ENCODE measurements at places on chromosomes 4 and X. TPM values are rescaled to one million over a fixed set of nuclear protein-coding genes. Genes with fewer than 3 reads are reported as not detected.

CYSLTR1 gene
- total RNA-seq, result not detected

FAT1 gene
- total RNA-seq, result 676 TPM

TMEM175 gene
- total RNA-seq, result 17.5 TPM

GPR50 gene
- total RNA-seq, result not detected

CT45A5 gene
- total RNA-seq, result not detected

ASMT gene
- not detected for total RNA-seq

EFNB1 gene
- total RNA-seq, result 14.7 TPM

TEX13A gene
- total RNA-seq, result not detected

- no peaks in the 10 kb centered on the region for H3K27me3 ChIP-seq
- no peaks in the 10 kb centered on the region for H3K4me1 ChIP-seq
- H3K36me3 ChIP-seq, result no peaks in the 10 kb centered on the region
- no peak overlapping the region for H3K4me3 ChIP-seq
- H3K27ac ChIP-seq, result no peak overlapping the region
- DNase-seq, result no peak
These were observed 27.6 kb upstream of the NKAP start for GRCh38 chrX:119971184-119971583.

GRCh38 chr4:124427095-124427767, 285.3 kb downstream of the ANKRD50 start:
- no peaks in the 10 kb centered on the region for H3K36me3 ChIP-seq
- no peak overlapping the region for H3K27ac ChIP-seq
- no peak for DNase-seq
- no peak overlapping the region for H3K4me3 ChIP-seq
- no peaks in the 10 kb centered on the region for H3K4me1 ChIP-seq

GRCh38 chr4:185820146-185821028, 8.4 kb upstream of the SORBS2 start:
- H3K4me1 ChIP-seq, result no peaks in the 10 kb centered on the region
- H3K36me3 ChIP-seq, result no peaks in the 10 kb centered on the region
- H3K27ac ChIP-seq, result no peak overlapping the region
- no peak overlapping the region for H3K4me3 ChIP-seq
- H3K27me3 ChIP-seq, result no peaks in the 10 kb centered on the region
- no peak for DNase-seq

DNA sequence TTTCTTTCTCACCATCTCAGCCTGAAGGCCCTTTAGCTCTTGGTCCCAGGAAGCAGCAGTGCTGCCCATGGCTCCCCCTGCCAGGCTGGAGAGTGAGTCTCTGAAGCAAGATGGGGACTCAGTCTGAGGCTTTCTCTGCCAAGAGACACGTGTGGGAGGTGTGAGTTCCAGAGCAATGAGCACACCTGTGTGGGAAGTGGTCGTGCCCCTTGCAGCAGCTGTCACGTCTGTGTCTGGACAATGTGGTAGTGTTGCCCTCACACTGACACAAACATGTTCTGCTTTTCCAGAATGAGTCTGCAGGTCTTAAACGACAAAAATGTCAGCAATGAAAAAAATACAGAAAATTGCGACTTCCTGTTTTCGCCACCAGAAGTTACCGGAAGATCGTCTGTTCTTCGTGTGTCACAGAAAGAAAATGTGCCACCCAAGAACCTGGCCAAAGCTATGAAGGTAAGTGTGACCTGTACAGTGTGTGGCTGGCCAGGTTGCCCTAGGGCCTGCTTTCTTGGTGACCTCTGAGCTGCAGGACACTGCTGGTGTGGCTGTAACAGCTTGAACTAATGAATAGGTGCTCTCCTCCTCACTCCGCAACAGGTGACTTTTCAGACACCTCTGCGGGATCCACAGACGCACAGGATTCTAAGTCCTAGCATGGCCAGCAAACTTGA, 1.9 kb downstream of the TACC3 start:
- peak overlapping the region; percentile 94 for H3K4me3 ChIP-seq
- H3K4me1 ChIP-seq, result peaks cover 22% of the 10 kb centered on the region
- H3K27me3 ChIP-seq, result no peaks in the 10 kb centered on the region
- H3K27ac ChIP-seq, result peak overlapping the region; percentile 87
- peaks cover 8% of the 10 kb centered on the region for H3K36me3 ChIP-seq

DNA sequence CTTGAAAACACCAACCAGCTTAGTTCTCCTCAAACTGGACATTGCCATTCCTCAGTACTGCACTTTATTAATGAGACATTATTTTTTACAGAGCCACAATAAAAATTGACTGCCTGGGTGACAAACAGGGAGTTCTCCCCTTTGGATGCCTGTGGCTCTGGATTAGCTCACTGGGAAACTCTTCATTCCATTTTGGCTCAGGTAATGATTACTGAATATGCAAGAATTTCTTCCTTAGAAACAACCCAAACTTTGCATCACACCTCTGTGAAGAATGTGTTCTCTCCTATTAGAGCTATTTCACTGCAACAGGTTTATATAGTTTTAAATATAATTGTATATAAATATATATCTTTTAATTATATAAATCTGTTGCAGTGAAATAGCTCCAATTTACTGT, 2065.8 kb downstream of the ARAP2 start:
- peaks cover 36% of the 10 kb centered on the region for H3K4me1 ChIP-seq
- H3K36me3 ChIP-seq, result no peaks in the 10 kb centered on the region
- no peak overlapping the region for H3K4me3 ChIP-seq
- H3K27me3 ChIP-seq, result no peaks in the 10 kb centered on the region
- DNase-seq, result no peak

DNA sequence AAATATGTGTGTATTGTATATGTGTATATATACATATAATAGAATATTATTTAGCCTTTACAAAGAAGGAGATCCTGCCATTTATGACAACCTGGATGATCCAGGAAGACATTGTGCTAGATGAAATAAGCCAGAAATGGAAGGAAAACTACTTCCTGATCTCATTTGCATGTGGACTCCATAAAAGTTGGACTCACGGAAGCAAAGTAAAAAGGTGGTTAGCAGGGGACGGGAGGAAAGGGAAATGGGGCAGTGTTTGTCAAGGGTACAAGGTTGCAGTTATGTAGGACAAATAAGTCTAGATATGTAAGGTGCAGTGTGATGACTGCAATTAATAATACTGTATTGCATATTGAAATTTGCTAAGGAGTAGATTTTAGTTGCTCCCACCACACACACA, 331.1 kb upstream of the FSTL5 start:
- no peak for DNase-seq
- H3K27me3 ChIP-seq, result no peaks in the 10 kb centered on the region
- H3K27ac ChIP-seq, result no peak overlapping the region
- H3K4me1 ChIP-seq, result no peaks in the 10 kb centered on the region

GRCh38 chr4:10008609-10009005, 12.7 kb downstream of the SLC2A9 start:
- no peak overlapping the region for H3K27ac ChIP-seq
- no peak for DNase-seq
- H3K36me3 ChIP-seq, result no peaks in the 10 kb centered on the region
- H3K27me3 ChIP-seq, result no peaks in the 10 kb centered on the region

GRCh38 chr4:184094532-184095159, 123.0 kb downstream of the ENPP6 start:
- no peak overlapping the region for H3K27ac ChIP-seq
- H3K36me3 ChIP-seq, result no peaks in the 10 kb centered on the region
- no peaks in the 10 kb centered on the region for H3K27me3 ChIP-seq
- no peak overlapping the region for H3K4me3 ChIP-seq
- no peaks in the 10 kb centered on the region for H3K4me1 ChIP-seq

DNA sequence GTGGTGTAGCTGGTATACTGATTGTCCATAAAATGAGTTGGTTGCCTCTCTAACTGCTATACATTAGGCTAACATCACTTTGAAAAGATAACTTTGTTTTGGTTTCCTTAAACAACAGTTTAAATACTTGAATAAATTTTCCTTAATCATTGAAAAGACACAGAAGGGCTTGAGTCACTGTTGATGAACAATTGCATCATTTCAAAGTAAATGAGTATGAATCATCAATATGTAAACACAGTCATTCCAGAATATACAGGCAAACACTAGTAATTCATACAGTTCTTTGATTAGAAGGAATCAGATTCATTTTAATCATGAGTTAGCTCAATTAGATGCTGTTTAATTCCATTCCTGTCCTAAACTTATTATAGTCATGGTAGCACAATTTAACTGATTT, 160.6 kb downstream of the AFF2 start:
- no peak overlapping the region for H3K4me3 ChIP-seq
- no peaks in the 10 kb centered on the region for H3K4me1 ChIP-seq
- DNase-seq, result no peak
- no peak overlapping the region for H3K27ac ChIP-seq
- H3K36me3 ChIP-seq, result no peaks in the 10 kb centered on the region

- no peaks in the 10 kb centered on the region for H3K4me1 ChIP-seq
- no peak overlapping the region for H3K27ac ChIP-seq
- no peak overlapping the region for H3K4me3 ChIP-seq
- DNase-seq, result no peak
- H3K27me3 ChIP-seq, result no peaks in the 10 kb centered on the region
These were observed 30.6 kb downstream of the RFC1 start for GRCh38 chr4:39335566-39335965.

DNA sequence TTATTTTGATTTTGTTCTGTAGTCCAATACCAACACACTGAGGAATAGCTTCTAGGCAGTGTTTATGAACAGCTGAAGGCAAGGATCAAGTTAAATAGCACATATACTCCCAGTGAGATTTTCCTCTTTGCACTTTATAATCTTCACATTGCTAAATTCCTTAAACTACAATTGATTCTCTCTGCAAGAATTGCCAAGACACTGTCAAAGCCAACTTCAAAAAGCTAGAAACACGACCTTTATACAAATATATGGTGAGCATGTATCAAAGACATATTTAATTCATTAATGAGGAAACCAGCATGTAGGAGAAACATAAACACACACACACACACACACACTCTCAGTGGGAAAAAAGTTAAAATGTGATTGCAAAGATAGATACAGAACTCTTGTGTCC, 86.4 kb upstream of the FAM9C start:
- H3K36me3 ChIP-seq, result no peaks in the 10 kb centered on the region
- no peak for DNase-seq
- H3K4me3 ChIP-seq, result no peak overlapping the region
- H3K4me1 ChIP-seq, result no peaks in the 10 kb centered on the region

- H3K4me1 ChIP-seq, result no peaks in the 10 kb centered on the region
- no peak overlapping the region for H3K27ac ChIP-seq
- H3K36me3 ChIP-seq, result no peaks in the 10 kb centered on the region
These were observed 43.5 kb upstream of the SERTM2 start for GRCh38 chrX:111467896-111468295.

DNA sequence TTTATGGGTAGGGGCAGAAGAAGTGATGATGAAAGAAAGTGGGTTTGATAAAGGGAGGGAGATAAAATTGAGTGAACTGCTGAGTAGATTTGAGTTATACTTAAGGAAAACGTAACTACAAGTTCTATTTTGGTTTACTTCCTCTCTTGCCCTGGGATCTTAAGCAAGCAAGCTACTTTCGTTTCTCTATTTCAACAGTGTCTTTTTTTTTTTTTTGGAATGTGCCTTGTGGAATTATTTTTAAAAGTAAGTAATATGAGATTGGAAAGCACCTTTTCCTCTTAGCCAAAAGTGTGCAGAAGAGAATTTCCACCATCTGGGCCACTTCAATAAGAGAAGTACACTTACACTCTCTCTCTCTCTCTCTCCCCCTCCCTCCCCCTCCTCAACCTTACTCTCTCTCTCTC, 16.0 kb upstream of the C4orf36 start:
- no peak overlapping the region for H3K27ac ChIP-seq
- H3K27me3 ChIP-seq, result no peaks in the 10 kb centered on the region
- H3K36me3 ChIP-seq, result no peaks in the 10 kb centered on the region
- H3K4me3 ChIP-seq, result no peak overlapping the region
- H3K4me1 ChIP-seq, result peaks cover 3% of the 10 kb centered on the region
